Occipital lobe (tissue), 3 donors: ENCODE measurements at places on chromosomes 3 and 15. TPM values are rescaled to one million over a fixed set of nuclear protein-coding genes. Genes with fewer than 3 reads are reported as not detected.

TMEM44 gene
- 20.6 TPM for total RNA-seq

DNA sequence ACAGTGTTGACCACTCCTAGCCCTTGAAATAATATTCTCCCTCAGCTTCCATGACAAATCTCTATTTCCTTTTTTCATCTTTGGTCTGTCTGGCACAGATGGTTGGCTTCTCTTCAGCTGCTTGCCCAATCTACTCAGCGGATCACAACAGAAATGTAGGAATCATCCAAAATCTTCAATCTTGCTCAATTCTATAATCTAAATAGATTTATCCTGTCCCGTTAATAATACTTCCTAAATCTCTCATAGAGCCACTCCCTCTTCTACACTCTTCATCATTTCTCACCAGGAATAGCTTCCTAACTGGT is 3.8 kb downstream of the PEAK1 start:
- no peak for DNase-seq

DNA sequence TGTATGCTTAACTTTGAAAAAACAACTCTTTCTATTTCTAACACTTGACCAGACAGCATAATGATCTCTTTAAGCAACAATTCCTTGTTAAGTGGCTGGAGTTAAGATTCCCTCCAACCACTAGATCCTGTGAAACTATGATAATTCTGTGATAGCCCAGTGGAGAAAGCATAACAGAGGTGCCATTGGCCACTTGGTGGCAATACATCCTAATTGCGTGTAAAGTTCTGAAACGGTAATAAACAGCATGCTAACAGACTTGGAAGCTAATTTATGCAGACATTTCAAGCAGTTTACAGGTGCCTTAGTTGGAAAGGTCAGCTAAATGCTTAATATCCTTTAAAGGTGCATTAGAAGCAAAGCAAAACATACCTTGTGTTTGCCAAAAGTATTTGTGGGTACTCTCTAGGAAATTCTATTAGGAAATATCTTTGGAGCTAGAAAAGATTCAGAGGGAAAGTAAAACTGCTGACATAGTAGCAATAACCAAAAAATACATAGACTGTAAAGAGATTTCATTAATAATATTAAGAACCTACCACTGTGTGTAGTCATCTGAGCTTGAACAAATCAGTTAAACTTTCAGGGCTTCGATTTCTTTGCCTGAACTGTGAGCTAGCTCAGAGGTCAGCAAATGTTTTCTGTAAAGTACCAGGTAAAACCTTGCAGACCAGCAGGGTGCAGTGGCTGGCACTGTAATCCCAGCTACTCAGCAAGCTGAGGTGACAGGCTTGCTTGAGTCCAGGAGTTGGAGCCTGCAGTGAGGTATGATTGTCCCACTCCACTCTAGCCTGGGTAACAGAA is 19.0 kb upstream of the CSTA start:
- DNase-seq: no peak

- no peak for DNase-seq
Observed at GRCh38 chr15:43789409-43789808, 2.7 kb upstream of the SERF2 start.

TEX55 gene
- total RNA-seq: not detected

GRCh38 chr3:107934808-107935207 is 156.0 kb downstream of the CD47 start:
- DNase-seq: no peak

GRCh38 chr3:32821686-32822296 is 4.0 kb downstream of the TRIM71 start:
- DNase-seq: no peak

GRCh38 chr3:74001436-74001835 is 376.7 kb upstream of the PDZRN3 start:
- no peak for DNase-seq

CPEB1 gene
- total RNA-seq: 2.8 TPM

GRCh38 chr15:66740802-66741201 is 38.8 kb downstream of the SMAD6 start:
- no peak for DNase-seq

DNA sequence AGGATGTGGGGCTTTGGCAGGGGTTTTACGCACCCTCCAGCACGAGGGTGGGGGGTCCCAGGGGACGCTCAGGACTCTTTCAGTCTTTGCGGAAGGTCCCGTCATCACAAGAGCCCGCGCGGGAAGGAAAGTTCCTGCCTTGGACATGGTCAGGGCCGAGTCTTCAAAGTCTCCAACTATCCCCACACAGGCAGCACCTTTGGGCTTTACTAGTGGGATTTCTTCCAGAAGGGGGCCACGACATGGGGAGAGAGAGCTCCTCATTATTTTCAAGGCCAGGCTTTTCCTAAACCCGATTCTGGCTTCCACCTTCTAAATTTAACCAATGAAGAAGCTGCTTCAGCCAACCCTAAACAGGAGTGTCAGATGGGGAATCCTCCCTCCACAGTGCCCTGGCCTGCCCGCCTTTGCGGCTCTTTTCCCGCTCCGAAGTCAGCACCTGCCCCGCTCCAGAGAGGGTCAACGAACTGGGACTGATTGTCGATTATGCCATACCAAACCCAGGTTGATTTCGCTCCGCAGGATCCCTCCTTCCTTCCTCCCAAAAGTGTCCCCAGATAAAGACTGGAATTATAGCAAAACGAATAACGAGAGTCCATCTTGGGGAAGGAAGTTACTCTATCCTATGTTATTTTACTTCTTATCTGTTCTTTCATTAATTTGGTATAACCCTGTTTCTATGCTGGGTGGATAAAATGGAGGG is 11.0 kb downstream of the SHOX2 start:
- no peak for DNase-seq

GOLGA8Q gene
- 0.62 TPM for total RNA-seq

GRCh38 chr3:154971341-154971740 is 108.8 kb upstream of the MME start:
- DNase-seq: no peak

DNA sequence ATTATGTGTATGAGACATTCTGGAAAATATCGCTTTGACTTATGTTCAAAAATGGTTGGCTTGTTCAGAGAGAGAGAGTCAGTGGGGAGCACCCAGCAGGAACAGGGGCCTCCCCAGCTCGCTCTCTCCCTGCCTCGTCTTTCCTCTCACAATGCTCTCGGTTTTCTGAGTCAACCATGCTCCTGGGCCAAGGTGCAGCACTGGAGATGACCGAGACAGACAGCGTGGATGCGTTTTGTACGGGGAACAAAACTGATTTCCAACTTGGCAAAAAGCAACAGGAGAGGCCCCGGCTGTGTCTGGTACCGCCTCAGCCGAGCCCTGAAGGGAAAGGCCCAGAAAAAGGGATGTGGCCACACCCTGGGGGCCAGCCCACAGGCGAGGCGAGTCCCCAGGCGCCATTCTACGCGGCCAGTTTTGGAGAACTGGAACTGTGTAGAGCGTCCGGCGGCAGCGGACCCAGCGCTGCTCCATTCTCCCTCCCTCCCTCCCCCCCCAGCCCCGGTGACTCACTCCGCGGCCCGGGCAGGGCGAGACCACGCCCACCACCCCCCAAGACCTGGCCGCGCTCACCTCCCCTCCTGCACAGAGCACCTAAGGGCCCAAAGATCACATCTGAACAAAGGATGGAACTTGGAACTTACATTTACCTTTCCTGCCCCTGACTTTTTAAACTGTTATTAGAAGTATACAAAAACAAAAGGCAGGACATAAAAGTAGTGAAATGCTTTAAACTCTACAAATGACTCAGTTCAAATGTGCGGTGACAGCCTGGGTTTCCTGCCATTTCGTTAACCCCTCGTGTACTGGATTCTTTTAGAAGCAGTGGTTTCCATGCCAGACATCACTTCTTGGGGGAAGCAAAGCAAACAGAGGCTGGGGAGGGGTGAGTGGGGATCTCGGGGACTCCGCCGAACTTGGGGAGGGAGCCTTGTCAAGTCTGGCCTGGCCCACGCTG is 12.7 kb downstream of the ATP10A start:
- no peak for DNase-seq

DNA sequence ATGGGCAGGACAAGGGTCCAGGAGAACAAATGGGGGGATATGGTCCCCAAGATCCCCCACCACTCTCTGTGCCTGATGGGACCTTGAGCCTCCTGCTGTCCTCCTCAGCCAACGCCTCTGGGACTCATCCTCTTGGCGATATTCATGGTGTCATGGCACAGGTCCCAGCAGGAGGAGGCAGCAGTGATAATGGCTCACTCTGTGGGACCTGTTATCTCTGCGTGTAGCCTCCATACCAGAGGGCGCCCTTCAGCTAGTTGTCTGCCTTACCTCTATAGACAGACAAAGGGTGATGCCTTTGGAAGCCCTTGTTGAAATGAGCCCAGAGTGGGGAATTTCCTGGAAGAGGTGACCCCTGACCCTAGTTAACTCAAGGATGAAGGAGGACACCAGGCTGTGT is 7.4 kb downstream of the ZBTB47 start:
- no peak for DNase-seq

DNA sequence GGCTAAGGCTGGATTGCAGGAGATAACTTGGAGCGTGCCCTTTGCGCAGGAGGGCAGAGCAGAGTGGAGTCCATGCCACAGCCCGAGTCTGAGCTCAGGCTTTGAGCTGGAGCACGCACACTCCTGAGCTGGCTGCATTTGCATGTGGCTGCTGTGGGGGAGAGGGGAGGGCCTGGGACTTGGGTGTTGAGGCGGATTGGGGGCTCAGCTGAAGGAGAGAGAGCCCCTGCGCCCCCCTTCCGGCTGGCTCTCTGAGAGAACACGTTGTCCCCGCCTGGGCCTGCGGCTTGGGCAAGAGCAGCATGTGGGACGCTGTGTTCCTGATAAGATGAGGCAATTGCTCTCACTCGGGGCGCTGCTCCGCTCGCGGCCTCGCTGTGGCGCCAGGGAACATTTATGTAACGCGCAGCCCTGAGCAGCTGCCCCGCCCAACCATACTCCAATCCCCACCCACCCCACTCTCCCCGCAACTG is 39.1 kb downstream of the KLF13 start:
- DNase-seq: peak; percentile 94

DNA sequence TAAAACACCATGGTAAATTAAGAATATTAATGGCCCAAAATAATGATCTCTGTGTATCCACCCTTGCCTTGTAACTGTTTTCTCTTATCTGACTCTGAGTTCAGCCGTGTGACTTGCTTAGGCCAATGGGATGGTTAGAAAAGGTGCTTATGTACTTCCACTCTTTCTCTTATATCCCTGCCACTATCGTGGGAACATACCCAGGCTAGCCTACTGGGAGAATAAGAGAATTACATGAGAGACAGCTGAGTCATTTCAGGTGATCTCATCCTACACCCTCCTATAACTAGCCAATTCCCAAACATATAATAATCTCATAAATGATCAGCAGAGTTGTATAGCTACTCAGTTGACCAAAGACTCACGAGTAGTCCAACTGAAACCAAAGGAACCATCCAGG is 98.3 kb upstream of the ABI3BP start:
- no peak for DNase-seq

- DNase-seq: no peak
Observed at GRCh38 chr3:134494495-134494894, 8.6 kb downstream of the CEP63 start.

GRCh38 chr3:72334681-72335457 is 513.4 kb downstream of the SHQ1 start:
- peak; percentile 70 for DNase-seq

DNA sequence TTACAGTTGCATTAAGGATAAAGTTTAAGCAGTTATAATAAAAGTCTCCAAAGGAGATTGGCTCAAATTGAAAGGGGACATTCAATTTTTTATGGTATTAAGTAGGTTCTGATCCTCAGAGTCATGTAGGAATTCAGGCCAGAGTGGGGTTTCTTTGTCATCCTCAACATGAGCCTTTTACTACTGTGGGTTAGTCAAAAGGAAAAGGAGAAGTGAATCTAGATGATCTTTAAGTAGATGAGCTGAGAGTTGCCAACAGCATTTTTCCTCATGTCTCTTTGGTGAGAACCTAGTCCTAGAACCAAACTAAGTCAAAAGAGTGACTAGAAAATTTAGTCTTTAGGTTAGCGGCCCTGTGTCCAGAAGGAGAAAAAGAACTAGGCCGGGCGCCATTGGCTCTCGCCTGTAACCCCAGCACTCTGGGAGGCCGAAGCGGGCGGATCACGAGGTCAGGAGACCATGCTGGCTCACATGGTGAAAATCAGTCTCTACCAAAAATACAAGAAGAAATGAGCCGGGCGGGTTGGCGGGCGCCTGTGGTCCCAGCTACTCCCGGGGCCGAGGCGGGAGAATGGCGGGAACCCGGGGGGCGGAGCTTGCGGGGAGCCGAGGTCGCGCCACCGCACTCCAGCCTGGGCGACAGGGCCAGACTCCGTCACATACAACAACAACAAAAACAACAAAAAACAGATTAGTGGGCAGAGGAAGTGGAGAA is 4.2 kb upstream of the CHL1 start:
- no peak for DNase-seq

DNA sequence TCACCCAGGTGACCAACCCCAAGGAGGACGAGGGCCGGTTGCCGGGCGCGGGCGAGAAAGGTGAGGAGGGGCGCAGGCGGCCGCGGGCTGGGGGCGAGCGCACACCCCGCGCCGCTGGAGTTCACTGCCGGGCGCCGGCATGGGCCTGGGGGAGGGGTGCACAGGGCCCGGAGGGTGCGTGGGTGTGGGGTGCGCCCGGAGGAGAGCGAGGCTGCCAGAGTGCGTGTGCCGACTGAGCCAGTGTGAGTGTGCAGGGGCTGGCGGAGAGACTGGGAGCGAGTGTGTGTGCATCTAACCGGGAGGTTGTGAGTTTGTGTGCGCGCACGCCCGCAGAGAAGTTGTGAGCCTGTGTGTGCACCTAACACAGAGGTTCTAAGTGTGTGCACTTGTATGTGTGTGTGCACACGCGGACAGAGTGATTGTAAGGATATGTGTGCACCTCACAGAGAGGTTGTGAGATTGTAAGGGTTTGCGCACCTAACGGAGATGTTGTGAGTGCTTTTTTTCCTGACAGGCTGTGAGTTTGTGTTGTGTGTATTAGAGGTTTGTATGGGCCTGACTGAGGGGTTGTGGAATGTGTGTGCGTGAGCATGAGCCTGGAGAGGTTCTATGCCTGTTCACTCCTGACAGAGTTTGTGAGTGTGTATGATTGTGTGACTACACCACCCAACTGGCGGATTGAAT is 681 bp downstream of the CTDSPL start:
- DNase-seq: peak; percentile 46

AADACL2 gene
- not detected for total RNA-seq

AHSG gene
- total RNA-seq: 0.47 TPM

TPM1 gene
- 101 TPM for total RNA-seq

DNA sequence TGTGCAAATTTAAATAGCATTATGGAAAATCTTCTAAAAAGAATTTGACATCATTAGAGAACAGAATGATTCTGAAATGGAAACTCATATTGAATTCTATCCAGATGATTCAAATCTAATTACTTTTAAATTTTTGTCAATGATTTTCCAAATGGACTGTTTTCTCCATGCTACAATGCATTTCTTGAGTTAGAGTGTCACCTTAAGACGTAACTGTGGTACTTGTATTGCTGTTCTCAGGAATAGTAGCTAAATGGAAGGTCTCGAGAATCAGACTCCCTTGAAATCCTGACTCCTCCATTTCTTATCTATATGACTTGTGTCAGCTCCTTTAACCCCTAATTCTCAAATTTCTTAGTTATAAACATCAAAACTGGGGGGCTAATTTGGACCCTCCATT is 102.3 kb downstream of the P2RY1 start:
- no peak for DNase-seq

GRCh38 chr3:38827791-38828190 is 11.8 kb upstream of the SCN10A start:
- no peak for DNase-seq

LRRK1 gene
- total RNA-seq: 1.4 TPM

GRCh38 chr15:63599401-63600000 is 2.3 kb downstream of the FBXL22 start:
- no peak for DNase-seq

CXCR6 gene
- not detected for total RNA-seq

- peak; percentile 7 for DNase-seq
Observed at GRCh38 chr15:29749365-29750086, 72.7 kb downstream of the TJP1 start.
